ENCODE measurements at places on chromosomes 12 and 14.

DNA sequence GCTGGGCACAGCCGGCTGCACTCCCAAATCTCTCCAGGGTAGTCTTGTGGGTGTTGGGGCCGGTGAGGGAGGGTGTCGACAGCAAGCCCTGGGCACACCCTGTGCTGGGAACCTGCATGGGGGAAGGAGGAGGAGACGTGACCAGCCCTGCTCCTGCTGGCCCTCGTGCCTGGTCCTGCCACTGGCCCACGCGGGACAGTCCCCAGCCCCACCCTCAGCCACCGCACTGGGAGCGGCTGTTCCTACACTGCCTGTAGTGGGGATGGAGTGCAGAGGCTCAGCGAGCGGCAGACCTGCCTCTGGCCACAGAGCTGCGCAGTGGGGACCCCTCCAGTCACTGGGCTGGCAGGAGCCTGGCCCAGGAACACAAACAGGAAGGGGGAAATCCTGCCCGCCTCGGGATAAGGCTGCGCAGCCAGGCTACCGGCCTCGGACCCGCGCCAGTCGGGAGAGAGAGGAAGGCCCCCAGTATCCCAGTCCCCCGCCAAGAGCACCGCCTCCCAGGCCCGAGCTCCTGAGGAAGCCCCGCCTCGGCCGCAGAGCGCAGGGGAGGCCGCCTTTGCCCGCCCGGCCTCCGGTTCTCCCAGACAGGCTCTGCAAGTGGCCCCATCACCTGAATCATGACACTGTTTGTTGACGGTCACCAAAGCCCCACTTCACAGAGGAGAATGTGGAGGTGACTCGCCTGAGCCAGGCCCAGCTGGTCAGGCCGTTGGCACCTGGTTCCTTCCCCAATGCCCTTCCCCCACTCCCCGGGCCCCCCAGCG lies 10.6 kb downstream of the AHNAK2 start:
- no peak for DNase-seq

DNA sequence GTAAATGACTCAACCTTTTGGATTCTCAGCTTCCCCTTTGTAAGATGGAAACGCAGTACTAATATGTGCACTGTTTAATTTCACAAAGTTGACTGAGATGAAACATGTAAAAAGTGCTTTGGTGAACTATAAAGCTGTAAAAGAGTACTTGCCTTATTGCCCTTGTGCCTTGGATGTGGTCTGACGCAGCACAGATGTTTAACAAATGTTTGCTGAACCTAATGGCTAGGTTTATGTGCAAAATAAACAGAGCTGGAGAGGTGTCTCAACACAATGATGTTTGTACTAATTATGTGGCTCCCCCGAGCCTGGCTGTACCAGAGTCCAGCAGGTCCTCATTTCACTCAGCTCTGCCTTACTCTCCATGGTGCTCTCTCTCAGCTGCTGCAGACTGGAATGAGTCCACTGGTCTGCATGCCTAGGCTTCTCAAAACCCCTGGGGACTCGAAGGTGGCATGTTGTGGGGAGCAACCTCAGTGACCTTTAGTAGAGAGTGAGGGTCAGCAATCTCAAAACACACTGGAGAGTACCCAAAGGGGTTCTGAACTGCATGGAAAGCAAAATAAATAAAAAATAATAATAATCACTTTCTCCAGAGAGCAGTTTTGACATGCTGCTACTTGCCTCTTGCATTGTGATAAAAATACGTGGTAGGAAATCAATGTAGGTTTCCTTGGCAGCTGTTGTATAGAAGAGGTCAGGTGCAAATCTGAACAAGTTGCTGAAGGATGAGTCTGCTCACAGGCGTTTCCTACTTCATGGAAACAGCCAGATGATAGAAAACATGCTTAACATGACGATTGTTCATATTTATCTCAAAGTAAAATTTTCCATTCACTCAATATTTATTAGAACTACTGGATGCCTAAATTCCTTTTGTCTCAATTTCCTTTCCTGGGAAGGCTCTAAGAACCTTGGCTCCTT lies 8.5 kb upstream of the AMIGO2 start:
- DNase-seq, result no peak

- no peak for DNase-seq
Measured at GRCh38 chr12:115251727-115252126, 567.8 kb upstream of the TBX3 start.

GRCh38 chr12:96130396-96131059 lies 63.6 kb upstream of the ELK3 start:
- DNase-seq, result no peak

DNA sequence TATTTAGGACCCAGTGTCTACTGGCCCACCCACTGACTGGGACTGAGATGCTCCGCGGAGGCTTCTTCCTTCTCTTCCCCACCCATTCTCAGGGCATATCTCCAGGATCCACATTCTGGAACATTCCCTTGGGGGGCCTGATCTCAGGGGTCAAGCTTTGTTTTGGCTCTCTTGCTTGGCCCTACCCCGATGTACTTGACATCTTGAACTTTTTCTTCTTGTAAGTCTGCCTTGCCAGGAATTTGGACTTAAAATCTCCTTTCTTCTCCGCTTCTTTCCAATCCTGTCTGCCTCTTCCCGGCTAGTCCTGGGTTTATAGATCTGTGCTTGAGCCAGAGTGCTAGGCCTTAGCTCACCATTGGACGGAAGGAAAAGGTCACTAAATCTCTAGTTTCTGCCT lies 22.1 kb downstream of the DACT1 start:
- DNase-seq, result no peak

GRCh38 chr12:9741726-9742125 lies 8.8 kb upstream of the CLECL1 start:
- DNase-seq, result no peak

DNA sequence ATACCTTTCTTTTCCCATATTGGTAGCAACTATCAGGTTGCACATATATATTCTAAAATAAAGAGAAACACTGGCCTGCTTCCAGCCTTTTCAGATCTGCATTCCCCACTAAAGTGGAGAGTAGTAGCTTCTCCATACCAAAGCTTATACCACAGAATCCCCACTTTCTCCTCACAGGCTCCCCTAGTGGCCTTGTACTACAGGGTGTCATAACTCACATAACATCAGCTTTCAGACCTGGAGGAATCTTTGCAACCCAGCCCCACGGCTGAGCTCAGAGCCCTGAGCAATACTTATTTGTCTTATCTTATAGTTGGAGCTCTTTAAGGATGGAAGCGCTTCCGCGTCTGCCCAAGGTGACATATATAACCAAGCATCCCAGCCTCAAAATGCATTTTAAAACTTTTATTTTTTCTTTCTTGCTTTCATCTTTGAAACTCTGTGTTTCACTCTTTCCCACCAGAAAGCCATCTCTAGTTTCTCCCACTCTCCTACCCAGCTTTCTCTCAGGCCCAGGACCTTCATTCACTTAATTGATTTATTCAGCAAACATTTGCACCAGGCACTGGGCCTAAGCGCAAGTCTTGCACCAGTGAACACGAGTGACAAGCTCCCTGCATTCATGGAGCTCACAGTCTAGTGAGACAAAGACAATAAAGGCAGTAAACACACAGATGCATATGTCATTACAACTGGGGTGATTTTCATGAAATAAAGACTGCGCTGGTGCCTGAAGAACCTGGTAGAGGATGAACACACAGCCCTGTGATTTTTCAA lies 254.7 kb downstream of the IPO8 start:
- DNase-seq, result no peak

GRCh38 chr12:77847060-77847541 lies 16.4 kb downstream of the NAV3 start:
- DNase-seq, result no peak

DNA sequence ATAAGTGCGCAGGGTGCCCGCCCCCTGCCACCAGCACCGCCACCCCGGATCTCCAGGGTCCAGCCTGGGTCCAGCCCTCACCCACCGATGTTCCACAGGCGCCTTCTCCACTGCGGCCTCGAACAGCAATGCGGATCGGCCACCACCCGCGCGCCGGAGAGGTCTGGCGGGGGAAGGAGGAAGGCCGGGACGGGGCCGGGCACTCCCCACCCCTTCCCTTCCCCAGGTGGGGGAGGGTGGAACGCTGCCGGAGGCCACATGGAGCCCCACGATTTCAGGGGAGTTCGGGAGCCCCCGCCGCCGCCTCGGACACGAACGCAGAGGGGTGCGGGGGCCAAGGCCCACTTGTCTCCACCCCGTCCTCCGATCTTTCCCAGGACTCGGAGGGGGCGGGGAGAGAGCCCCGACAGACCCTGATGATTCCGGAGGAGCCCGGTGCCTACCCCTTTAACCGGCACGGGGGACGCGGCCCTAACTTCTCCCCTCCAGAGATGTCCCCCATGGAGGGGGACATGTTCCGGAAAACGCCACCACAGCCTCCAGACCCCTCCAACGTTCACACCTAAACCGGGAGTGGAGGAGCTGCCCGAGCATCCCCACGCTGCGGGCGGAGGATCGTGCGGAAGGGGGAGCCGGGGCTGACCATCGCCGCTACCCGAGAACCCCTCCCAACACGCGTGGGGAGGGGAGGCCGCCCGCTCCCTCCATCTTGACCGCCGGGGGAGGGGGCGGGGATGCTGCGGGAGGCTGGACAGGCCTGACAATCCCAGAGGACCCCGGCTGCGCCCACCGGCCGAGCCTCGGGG lies 1.1 kb downstream of the ATXN2 start:
- peak; percentile 4 for DNase-seq

DNA sequence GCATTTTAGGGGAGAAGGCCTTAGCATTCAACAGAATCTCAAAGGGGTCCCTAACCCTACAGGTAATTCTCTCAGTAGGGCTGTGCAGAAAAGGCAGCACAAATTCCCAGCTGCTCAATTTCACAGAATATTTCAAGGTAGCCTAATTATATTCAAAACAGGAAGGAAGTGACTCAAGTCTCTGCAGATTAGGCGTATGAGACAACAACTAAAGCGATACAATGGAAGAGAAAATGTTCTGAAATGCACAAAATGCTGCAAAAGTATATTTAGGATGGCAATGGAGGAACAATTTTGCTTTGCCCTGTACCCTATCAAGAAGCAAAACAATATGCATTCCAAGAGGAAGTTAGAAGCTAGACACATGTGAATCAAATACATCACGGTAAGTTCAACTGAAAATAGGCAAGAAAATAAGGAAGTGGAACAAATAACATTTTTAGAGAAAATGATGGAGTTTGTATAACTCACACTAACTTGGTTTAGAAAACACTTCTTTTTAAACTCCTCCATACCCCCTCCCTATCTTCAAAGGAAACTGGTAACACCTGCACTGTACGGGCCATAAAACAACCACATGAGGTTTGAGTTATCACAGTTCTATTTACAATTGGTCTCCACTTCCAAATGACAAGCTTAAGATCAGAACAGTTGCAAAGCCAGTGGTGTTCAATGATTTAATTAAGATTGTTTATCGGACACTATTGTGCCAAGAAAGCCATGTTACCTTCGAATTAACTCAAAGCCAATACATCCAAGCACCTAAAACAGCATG lies 1.6 kb downstream of the GIT2 start:
- no peak for DNase-seq

- DNase-seq, result no peak
Measured at GRCh38 chr12:60112763-60113162, 516.9 kb downstream of the SLC16A7 start.

All from activated CD4-positive, alpha-beta T cell treated with anti-CD3 and anti-CD28 coated beads, Interleukin-2, amount 50 U/mL, for 24 hours (primary cell).